ENCODE measurements at places on chromosomes 1 and 21.
A peak's percentile ranks its signal among the peaks of the same experiment; 100 is the strongest.

DNA sequence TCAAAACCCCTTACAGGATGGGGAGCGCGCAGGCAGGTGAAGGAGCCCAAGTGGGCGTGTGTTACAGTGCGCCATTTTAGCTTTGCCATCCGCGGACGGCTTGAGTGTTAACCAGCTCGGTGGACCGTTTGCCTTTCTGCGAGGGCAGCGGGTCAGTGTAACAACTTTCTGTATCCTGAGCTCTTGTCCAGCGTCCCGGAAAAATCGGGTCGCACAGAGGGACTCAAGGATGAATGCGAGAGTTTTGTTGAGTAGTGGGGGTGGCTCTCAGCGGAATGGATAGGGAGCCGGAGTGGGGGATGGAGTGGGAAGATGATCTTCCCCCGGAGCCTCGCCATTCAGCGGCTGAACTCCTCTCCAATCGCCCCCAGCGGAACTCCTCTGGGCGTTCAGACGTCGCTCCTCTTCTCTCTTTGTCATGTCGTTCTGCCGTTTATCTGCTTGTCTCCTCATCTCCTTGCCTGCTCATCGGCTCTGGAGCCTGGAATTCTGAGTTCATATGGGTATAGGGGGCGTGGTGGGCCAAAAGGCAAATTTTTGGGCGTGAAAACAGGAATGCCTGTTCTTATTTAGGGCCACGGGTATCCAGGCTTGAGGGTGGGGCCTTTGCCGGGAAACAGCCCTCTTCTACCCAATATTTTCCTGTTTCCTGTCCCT lies 295.4 kb downstream of the CTH start:
- no peak for DNase-seq

GRCh38 chr1:182084487-182085316 lies 23.2 kb upstream of the ZNF648 start:
- peak; percentile 35 for DNase-seq

GRCh38 chr21:37005548-37006485 lies 685 bp upstream of the RIPPLY3 start:
- DNase-seq: no peak

DNA sequence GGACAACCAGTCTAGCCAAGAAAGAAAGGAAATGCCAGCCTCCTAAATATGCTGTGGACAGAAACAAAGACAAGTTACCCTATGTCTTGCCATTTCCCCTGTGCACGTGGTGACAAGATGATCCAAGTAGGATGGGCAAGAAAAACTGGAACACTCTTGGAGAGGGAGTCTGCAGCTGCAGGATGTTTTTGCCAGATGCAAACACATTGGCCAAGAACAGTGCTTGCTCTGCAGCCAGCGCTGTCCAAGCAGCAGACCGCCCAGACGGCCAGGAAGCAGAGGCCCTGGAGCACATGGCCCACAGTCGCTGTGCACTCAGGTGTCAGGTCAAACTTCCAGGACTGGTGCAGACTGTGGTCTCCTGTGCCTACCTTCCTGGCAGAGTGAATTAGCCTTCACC lies 189.3 kb downstream of the SLC35F3 start:
- no peak for DNase-seq

DNA sequence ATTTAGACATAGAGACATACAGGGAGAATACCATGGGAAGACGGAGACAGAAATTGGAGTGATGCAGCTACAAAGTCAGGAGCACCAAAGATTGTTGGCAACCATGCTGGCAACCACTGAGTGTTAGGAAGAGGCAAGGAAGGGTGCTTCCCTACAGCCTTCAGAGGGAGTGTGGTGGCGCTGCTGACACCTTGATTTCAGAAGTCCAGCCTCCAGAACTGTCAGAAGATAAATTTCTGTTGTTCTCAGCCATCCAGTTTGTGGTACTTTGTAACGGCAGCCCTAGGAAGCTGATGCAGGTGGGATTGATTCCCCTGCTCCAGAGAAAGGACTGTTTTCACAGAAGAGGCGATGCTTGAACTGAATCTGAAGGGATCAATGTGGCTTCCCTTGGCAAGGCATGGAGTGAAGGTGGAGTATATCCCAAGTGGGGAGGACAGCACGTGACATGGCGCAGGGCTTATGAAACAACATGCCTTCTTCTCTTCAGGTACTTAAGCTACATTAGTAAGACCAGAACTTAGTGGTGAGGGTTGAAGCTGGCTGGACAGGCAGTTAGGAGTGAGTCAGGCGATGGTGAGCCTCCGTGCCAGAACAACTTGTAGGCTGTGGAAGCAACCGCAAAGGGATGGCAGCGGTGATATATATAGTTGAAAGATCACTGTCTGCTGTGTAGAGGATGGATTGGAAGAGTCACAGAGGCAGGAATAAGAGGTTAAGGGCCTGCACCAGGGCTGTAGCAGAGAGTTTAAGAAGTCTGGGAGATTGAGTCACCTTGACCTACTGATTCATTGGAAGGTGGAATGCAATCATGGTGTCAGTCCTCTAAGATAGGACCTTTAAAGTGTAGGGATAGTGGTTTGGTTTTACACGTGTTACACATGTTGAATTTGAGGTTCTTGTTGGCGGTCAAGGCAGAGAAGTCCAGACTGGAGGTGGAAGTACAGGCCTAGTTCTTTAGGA lies 2.1 kb downstream of the LEPR start:
- DNase-seq: no peak

- no peak for DNase-seq
Measured at GRCh38 chr1:97382206-97382605, 538.6 kb downstream of the DPYD start.

GRCh38 chr1:235553112-235553551 lies 48.9 kb upstream of the B3GALNT2 start:
- DNase-seq: no peak

DNA sequence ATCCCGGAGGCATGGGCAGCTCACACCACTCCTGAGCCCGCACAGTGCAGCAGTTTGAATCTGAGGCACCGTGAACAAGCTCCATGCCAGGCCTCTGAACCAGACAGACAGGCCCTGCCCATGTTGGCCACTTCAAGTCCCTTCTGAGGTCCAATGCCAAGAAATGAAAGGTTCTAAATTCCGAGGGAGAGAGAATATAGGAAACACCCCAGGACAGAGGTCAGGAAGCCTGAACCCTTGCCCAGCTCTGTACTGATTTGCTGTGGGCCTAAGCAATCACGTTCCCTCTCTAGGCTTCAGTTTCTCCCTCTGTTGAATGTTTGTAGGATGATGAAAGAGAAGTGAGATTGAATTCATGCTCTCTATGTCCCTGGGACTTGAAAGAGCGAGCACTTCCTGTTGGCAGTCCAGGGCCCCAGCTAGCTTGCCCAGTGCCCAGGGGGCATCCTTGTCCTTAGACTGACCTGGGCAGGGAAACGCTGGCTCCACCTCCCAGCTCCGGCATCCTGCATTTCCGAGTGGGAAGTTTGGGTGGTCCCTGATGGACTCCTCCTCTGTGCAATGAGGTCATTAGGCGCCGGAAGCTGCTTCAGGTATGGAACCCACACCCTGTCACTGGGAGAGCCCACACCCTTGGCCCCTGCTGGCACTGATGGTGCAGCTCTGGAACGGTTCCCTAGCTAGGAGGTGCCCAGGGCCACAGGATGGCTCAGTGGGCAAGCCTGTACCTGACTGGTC lies 242.4 kb upstream of the TMEM51 start:
- no peak for DNase-seq

- DNase-seq: no peak
Measured at GRCh38 chr1:19325958-19326747, 14.0 kb downstream of the SLC66A1 start.

GRCh38 chr1:76336931-76337371 lies 262.4 kb downstream of the ST6GALNAC3 start:
- no peak for DNase-seq

DNA sequence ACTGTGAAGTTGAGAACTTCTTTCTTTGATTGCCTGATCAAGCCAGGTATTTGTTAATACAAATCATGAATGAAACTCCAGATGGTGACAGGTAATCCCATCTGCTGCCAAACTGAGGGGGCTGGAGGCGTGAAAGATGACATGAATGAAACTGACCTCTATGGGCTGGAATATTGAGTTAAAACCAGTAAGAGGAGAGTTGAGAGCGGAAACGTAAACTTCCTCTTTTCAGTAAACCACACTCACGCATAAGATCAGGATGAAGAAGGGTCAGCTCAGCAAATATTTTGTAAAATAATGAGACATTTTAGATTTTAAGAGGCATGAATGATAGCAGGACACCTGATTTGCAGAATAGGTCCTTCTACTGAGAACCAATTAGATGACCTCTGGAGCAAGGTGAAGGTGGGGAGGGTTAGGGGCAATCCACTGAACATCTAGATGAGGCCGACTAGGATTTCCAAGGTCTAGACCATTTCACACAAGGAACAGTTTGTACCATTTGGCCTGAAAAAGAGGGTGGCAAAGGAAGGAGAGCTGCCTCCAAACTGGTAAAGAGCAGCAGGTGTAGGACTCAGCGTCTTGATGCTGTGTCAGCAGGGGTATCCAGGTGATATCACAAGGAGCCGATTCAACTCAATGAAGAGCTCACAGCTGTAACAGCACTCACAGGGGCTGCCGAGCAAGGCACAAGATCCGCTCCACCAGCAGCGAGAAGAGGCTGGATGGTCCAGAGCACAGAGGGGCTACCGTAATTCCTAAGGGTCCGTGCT lies 132.6 kb downstream of the NTPCR start:
- DNase-seq: no peak

DNA sequence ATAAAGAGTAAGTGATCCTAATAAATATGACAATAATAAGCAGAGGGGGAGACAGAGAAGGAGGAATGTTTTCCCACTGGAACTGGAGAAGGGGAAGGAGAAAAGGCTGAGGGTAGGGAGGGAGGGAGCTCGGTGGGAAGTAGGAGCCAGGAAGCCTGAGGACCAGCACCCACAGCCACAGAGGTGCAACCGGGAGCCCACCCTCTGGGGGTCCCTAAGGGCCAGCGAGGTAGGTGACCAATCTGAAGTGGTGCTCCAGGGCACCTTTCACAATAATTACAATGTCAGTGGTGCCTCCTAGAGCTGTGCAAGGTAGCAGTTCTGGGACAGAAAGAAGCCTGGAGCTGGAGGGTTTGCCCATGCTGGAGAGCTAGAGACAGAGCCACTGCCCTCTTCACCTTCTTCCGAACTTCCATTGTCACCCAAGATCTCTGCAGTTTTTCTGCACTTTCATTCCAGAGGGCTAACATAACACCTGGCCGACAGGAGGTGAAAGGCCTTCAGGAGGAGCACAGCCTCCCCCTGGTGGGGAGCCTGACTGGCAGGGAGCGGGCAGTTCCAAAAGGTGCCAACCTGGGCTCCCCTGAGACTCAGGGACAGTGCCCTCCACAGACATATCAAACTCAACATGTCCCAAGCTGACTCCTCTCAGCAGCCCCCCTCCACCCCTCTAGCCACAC lies 4.1 kb upstream of the AHCYL1 start:
- no peak for DNase-seq

GRCh38 chr1:176517484-176517883 lies 54.5 kb downstream of the PAPPA2 start:
- DNase-seq: no peak

DNA sequence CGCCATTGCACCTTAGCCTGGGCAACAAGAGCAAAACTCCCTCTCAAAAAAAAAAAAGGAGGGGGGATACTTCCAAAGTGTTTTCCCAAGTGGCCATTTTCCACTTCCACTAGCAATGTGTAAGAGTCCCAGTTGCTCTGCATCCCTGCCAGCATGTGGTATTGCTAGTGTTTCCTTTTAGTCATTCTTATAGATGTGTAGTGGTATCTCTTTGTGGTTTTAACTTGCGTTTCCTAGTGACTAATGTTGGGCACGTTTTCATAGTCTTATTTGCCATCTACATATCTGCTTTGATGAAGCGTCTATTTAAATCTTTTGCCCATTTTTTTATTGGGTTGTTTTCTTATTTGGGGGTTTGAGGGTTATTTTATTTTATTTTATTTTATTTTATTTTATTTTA lies 31.1 kb downstream of the INAVA start:
- DNase-seq: no peak

- DNase-seq: no peak
Measured at GRCh38 chr1:156904187-156904959, 10.9 kb downstream of the PEAR1 start.

- DNase-seq: no peak
Measured at GRCh38 chr1:12616709-12617373, 1.2 kb downstream of the DHRS3 start.

- DNase-seq: no peak
Measured at GRCh38 chr1:167463080-167463479, 55.2 kb downstream of the CD247 start.

DNA sequence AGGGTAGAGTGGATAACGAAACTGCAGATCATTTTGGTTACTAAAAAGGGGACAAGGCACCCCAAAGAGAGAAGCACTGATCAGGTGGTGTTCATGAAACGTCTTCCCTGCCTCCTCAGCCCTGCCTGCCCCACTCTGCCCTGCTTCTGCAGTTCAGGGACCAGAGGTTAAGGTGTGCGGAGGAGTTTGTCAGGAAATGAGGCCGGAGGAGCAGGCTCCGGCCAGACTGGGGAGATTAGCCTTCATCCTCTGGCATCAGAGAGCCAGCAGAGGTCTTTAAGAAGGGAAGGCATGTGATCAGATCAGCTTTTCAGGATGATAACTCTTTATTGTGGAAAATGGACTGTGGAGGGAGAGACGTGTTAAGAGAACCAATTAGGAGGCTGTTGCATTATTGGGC lies 291.9 kb upstream of the NR5A2 start:
- no peak for DNase-seq

- no peak for DNase-seq
Measured at GRCh38 chr1:166822385-166822784, 16.9 kb upstream of the POGK start.

DNA sequence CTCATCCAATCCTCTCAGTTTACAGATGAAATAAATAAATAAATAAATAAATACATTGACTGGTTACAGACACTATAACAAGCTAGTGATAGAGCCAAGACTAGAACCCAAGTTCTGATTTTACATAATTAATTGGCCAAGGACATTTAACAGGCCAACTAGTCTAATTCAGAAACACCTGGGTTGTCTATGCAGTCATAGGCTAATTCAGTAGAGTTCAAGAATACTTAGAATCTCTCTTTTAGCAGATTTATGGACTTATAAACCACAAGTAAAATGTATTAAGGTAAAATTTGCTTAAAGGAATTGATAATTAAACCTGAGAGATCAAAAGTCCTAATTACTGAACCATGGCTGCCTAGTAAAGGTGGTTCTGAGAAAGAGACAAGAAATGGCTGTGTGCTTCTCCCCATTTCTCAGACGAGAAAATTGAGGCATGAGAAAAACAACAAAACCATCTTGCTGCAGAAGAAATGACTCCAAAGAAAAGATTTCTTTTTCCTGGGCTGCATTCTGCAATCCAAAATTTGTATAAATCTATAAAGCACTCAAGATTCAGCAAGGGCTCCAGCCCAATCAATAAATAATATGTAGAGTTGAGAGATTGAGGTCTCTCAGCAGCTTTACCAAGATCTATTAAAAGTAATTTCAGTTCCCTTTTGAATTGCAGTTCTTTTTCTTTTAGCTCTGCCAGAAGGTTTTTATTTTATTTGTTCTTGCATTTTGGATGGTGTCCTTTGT lies 98.3 kb downstream of the DUSP10 start:
- no peak for DNase-seq

GRCh38 chr1:226939438-226940028 lies 561 bp upstream of the COQ8A start:
- no peak for DNase-seq

DNA sequence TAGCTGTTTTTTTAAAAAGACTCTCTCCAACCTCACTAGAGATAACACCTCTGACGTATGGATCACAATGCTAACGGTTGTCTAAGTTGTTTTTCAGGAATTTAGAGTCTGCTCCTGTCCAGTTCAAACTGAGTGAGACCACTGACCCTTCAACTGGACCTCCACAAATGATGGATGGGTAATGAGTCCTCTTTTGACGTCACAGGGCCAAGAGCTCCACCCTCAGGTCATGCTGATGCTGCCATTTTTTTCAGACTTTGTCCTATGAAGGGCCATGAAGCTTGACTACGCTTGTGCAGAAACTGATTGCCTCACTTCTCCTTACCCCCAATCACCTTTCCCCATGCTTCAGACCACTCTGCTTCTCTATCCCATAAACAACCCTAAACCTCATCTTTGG lies 16.6 kb downstream of the GRIK3 start:
- no peak for DNase-seq

Data from activated CD8-positive, alpha-beta memory T cell treated with anti-CD3 and anti-CD28 coated beads for 4 hours (primary cell).